Neuronal stem cell (in vitro differentiated cells): ENCODE measurements at places on chromosomes 2 and 18.

DNA sequence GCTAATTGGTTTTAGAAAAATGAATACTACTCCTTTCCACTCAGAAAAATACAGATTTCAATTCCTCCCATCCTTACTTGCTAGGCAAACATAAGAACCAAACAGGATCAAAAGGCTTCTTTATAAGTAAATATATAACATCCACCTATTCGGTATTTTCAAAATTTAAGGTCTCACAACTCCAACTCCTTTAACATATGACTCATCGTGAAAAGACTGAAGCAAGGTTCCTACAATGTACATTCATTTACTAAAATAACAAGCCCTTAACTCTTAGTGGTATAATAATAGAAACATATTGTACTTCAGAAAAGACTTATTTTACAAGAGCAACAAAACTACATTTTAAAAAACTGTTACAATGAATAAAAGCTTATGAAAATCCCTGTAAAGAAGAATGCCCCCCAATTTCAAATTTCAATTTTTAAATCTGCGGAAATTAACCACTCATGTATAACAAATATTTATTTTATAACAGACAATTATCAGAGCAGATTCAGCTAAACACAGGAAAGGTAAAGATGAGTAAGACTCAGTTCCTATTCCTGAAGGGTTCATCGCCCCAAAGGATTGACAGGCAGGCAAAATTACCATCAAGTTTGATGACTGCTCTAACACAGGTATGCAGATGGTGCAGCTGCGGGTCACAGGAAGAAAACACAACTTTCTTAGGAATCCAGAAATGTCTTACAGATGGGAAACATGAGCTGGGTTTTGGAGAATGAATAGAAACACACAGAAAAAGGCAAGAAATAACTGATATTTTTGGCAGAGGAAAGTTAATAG is 96.4 kb downstream of the COBLL1 start:
- no peaks in the 10 kb centered on the region for H3K4me1 ChIP-seq
- DNase-seq: no peak
- H3K36me3 ChIP-seq: no peaks in the 10 kb centered on the region
- no peak overlapping the region for H3K27ac ChIP-seq

DNA sequence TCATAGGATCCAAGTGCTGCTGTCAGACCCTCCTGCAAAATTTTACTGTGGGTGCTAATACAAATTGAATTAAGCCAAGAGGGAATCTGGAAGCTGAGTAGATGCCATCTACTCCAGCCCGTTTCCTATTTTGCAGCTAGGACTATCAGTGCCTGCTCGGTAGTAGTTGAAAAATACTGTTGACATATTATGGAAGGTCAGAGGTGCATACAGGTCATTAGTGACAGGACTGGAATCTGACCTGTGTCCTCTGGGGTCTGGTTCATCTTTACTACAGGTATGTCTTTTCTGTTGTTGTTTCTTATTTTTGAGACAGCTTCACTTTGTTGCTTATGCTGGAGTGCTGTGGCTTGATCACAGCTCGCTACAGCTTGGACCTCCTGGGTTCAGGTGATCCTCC is 58.8 kb downstream of the MAP4K4 start:
- H3K4me1 ChIP-seq: peaks cover 19% of the 10 kb centered on the region
- H3K27me3 ChIP-seq: no peaks in the 10 kb centered on the region
- H3K36me3 ChIP-seq: peaks cover 2% of the 10 kb centered on the region
- no peak overlapping the region for H3K4me3 ChIP-seq
- no peak overlapping the region for H3K27ac ChIP-seq

GRCh38 chr2:207926133-207926988 is 99.0 kb downstream of the PLEKHM3 start:
- H3K4me3 ChIP-seq: no peak overlapping the region
- DNase-seq: no peak
- H3K27me3 ChIP-seq: no peaks in the 10 kb centered on the region
- H3K4me1 ChIP-seq: no peaks in the 10 kb centered on the region
- H3K27ac ChIP-seq: no peak overlapping the region

- H3K27me3 ChIP-seq: no peaks in the 10 kb centered on the region
- DNase-seq: no peak
- no peak overlapping the region for H3K4me3 ChIP-seq
- H3K4me1 ChIP-seq: peaks cover 19% of the 10 kb centered on the region
Observed at GRCh38 chr18:55296115-55296514, 291.9 kb downstream of the TCF4 start.

- H3K4me3 ChIP-seq: no peak overlapping the region
- no peaks in the 10 kb centered on the region for H3K36me3 ChIP-seq
- DNase-seq: no peak
- H3K4me1 ChIP-seq: no peaks in the 10 kb centered on the region
Observed at GRCh38 chr18:61734396-61734795, 158.4 kb downstream of the RNF152 start.

GRCh38 chr2:236601316-236602202 is 31.9 kb downstream of the ACKR3 start:
- no peak overlapping the region for H3K27ac ChIP-seq
- no peaks in the 10 kb centered on the region for H3K36me3 ChIP-seq
- H3K27me3 ChIP-seq: no peaks in the 10 kb centered on the region
- no peak for DNase-seq
- H3K4me1 ChIP-seq: peaks cover 14% of the 10 kb centered on the region

DNA sequence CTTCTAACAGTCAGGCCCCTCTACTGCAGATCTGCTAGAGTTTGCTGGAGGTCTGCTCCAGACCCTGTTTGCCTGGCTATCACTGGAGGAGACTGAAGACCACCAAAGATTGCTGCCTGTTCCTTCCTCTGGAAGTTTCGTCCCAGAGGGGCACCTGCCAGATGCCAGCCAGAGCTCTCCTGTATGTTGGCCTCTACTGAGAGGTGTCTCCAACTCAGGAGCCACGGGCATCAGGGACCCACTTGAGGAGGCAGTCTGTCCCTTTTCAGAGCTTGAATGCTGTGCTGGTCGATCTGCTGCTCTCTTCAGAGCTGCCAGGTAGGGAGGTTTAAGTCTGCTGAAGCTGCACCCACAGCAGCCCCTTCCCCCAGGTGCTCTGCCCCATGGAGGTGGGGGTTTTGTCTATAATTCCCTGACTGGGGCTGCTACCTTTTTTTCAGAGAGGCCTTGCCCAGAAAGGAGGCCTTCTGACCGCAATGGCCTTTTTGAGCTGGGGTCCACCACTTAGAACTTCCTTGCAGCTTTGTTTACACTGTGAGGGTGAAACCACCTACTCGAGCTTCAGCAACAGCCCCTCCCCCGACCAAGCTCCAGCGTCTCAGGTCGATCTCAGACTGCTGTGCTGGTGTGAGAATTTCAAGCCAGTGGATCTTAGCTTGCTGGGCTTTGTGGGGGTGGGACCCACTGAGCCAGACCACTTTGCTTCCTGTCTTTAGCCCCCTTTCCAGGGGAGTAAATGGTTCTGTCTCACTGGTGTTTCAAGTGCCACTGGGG is 566.0 kb downstream of the NR4A2 start:
- no peaks in the 10 kb centered on the region for H3K27me3 ChIP-seq
- no peak overlapping the region for H3K4me3 ChIP-seq
- H3K36me3 ChIP-seq: no peaks in the 10 kb centered on the region
- peaks cover 13% of the 10 kb centered on the region for H3K4me1 ChIP-seq
- DNase-seq: no peak

DNA sequence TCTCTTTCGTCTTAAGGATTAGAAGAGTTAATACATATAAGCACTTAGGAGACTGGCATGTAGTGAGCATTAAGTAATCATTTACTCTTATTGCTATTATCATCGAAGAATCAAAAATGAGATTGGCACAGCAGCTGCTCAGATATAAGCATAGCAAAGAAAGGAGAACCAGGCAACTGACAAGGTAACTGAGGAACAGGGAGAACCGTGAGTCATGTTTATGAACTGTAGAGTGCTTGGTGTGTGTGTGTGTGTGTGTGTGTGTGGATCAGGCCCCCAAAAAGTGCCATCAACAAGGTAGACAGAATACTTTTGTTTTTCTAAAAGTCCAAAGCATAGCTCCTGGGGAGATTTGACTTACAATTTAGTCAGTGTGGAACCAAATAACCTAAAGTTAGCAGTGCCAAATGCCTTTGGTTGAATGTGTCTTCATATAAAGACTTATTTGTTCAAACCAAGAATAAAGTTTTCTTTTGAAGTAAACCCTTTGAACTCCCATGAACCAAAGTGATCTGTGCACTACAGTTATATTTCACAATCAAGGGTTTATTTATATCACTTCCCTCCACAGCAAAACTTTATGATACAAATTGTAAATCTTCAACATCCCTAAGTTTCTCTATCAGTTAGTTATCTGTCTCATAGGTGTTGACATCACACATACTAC is 660.6 kb downstream of the NYAP2 start:
- H3K4me1 ChIP-seq: peaks cover 4% of the 10 kb centered on the region
- H3K36me3 ChIP-seq: no peaks in the 10 kb centered on the region
- H3K27me3 ChIP-seq: no peaks in the 10 kb centered on the region
- no peak overlapping the region for H3K4me3 ChIP-seq

GRCh38 chr2:142504754-142505153 is 372.7 kb upstream of the KYNU start:
- no peaks in the 10 kb centered on the region for H3K4me1 ChIP-seq
- no peaks in the 10 kb centered on the region for H3K27me3 ChIP-seq
- no peaks in the 10 kb centered on the region for H3K36me3 ChIP-seq
- DNase-seq: no peak

GRCh38 chr2:54387059-54387991 is 68.8 kb upstream of the SPTBN1 start:
- H3K27me3 ChIP-seq: no peaks in the 10 kb centered on the region
- H3K4me3 ChIP-seq: no peak overlapping the region
- DNase-seq: no peak
- peaks cover 6% of the 10 kb centered on the region for H3K4me1 ChIP-seq

DNA sequence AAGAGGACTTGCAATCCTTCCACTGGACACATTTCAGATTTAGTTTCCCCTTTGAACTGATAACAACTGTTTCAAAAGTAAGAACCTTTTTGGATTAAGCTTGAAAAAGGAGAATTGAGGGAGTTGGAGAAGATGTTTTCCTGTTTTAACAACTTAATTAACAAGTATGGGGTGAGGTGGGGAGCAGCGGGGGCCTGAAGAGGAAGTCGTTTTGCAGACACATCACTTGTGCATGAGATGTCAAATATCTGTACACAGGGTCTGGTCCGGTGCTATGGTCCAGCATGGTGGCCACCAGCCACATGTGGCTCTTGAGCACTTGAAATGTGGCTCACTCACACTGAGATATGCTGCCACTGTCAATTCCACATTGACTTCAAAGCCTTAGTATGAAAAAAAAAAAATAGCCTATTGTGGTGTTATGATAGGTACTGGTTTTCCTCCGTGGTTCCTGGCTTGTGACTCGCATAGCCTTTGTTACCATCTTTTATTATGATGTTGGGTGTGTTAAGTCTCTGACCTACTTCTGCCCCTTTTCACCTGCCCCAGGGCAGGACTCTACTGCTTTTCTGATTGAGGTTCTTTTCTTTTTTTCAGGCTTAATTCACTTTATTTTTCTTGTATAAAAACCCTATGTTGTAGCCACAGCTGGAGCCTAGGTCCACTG is 205.5 kb downstream of the BCL2 start:
- H3K4me1 ChIP-seq: peaks cover 2% of the 10 kb centered on the region
- DNase-seq: no peak
- no peaks in the 10 kb centered on the region for H3K36me3 ChIP-seq
- H3K4me3 ChIP-seq: no peak overlapping the region

GRCh38 chr2:85662899-85663593 is 5.0 kb downstream of the SFTPB start:
- no peaks in the 10 kb centered on the region for H3K27me3 ChIP-seq
- no peaks in the 10 kb centered on the region for H3K36me3 ChIP-seq
- H3K27ac ChIP-seq: no peak overlapping the region
- H3K4me1 ChIP-seq: no peaks in the 10 kb centered on the region

DNA sequence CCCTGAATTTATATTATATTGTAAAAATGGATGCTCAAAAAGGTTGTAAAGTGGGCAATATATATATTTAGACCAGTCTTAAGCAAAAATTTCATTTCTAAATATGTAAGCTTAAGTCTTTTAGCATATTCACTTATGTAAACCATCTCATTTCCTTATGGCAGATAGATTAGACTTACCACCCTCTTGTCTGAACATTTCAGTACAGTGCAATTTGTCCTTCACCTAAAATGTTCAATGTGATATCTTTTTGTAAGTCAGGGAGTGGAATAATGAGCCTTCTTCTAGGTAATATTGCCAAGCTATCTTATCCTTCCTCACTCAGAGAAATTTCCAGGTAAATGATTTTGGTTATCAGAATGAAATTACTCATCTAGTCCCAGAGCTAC is 92.3 kb downstream of the KLF7 start:
- no peak overlapping the region for H3K27ac ChIP-seq
- H3K27me3 ChIP-seq: no peaks in the 10 kb centered on the region
- H3K36me3 ChIP-seq: no peaks in the 10 kb centered on the region
- H3K4me3 ChIP-seq: no peak overlapping the region
- no peak for DNase-seq

DNA sequence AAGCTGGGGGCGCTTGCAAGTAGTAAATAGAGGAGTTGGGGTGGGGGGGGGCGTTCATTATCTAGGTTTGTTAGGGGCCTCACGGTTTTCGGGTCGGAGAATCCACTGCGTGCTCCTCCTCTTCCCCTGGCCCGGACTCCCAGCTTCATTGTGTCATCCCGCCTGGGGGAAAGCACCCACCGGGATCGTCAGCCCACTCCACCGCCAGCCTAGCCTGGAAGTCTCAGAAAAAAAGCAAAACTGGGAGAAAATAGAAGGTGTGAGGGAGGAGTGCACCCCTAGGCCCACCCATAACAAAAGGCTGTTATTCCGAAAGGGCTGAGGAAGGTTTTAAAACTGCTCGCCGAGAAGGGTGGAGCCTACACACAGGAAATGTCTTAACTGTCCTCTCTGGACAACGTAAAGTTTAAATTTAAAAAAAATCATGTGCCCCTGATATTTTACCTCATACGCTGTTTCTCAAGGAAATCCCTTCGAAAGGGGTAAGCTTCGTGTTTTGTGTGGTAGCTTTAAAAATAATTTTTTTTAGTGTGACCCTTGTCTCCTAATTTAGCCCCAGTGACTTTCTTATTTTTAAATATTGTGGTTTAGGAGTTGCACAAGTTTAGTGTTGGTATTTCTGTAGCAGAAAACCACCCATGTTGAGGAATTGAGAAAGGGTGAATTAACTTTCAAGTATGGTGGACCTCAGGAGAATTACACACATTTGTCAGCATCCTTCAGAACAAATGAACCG is 104.2 kb downstream of the SPTBN1 start:
- H3K4me1 ChIP-seq: peaks cover 2% of the 10 kb centered on the region
- H3K4me3 ChIP-seq: peak overlapping the region; percentile 82
- no peaks in the 10 kb centered on the region for H3K36me3 ChIP-seq
- no peak overlapping the region for H3K27ac ChIP-seq
- no peaks in the 10 kb centered on the region for H3K27me3 ChIP-seq

GRCh38 chr2:222452422-222452950 is 28.1 kb downstream of the SGPP2 start:
- H3K27me3 ChIP-seq: no peaks in the 10 kb centered on the region
- H3K27ac ChIP-seq: no peak overlapping the region
- H3K4me1 ChIP-seq: no peaks in the 10 kb centered on the region

DNA sequence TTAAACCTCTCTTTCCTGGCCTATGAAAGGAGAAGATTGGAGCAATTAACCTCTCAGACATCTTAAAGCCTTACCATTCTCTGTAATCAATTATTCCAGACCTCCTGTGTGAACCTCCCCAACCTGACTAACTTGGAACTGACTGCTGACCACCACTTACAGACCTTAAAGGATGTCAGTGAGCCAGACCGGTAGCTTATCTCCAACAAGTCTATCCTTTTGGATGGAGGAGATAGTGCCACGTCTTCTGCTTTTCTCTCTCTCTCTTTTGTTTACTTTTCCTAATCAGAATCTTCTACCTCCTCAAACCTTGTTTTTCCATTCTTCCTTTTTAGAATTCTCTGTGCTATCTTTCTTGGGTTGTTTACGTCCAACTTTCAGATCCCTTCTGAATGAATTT is 57.2 kb downstream of the LRRTM1 start:
- H3K4me3 ChIP-seq: no peak overlapping the region
- no peaks in the 10 kb centered on the region for H3K36me3 ChIP-seq
- no peaks in the 10 kb centered on the region for H3K27me3 ChIP-seq
- no peak for DNase-seq
- H3K4me1 ChIP-seq: no peaks in the 10 kb centered on the region
